ENCODE measurements at places on chromosomes 16 and 17. TPM values are rescaled to one million over a fixed set of nuclear protein-coding genes. Genes with fewer than 3 reads are reported as not detected.

DNA sequence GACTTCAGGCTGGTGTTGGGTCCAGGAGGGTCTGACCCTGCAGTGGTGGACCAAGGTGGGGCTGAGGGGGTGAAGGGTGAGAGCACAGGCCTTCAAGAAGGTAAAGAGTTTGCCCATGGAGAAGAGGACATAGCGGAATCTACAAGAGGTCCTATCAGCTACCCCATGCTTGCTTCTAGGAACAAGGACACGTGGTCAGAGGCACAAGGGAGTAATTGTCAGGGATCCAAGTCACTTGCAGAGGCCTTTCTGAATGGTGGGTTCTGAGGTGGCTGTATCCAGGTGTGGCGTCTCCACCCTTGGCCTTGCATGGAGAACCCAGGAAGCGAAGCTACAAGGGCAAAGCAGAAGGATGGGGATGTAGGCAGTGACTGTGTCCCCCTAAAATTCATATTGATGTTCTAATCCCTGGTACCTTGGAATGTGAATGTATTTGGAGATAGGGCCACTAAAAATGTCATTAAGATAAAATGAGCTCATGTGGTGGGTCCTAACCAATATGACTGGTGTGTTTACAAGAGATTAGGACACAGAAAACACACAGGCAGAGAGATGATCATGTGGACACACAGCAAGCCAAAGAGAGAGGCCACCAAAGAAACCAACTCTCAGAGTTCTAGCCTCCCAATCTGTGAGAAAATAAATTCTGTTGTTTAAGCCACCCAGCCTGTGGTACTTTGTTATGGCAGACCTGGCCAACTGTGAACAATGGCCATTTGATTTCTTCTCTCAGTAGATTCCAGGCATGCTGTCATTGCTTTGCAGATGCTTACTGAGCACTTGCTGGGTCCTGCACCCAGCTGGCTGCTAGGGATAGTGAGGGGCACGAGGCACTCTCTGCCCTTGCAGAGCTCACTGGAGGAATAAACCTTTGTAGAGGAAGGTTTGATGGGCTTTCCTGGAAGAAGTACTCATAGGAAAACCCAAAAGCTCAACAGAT, 75.8 kb downstream of the UTP18 start:
- no peak overlapping the region for H3K27ac ChIP-seq
- H3K4me3 ChIP-seq = no peak overlapping the region

Gene UTS2R
- 0.14 TPM for total RNA-seq

DNA sequence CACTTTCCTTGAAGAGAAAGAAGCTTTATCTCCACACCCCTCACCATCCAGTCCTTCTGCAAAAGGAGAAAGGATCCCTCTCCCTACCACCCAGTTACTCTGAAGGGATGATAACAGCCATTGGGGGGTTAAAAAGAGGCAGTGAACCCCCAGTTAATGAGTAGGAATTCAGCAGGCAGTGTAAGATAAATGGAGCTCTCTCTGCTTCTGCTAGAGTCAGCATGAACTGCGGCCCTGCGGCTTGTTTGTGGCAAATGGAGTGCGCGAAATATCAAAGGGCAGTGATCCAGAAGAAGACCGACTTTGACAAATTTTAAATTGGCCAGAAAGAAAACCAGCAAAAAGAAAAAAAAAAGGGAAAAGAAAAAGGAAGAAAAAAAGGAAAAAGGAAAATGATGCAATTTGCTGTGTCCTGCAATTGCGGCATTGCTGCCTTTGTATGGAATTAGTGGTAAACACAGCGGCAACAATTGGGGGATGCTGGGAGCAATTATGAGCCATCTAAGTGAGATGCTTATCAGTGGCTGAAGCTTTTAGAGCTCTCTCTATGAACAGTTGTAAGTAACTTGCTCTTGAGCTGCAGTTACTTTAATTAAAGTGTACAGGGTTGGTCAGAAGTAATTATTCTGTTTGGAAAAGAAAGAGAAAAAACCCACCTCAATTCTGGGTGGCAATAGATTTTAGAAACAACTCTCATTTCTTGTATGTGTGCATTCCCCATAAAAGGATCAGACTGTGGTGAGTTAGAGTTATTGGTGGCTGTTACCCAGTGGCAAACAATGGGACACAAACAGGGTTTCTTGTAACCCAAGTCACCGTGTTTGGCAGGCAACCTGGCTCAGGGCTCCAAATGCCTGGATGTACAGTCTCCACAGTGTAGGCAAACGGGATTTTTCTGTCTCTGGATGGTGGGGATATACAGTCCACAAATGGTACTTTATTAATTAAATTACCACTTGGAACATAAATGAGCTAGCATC, 161.3 kb downstream of the AATF start:
- H3K4me3 ChIP-seq = no peak overlapping the region
- no peaks in the 10 kb centered on the region for H3K4me1 ChIP-seq
- H3K27me3 ChIP-seq = no peaks in the 10 kb centered on the region
- H3K27ac ChIP-seq = no peak overlapping the region

Gene EIF4A3
- 190 TPM for total RNA-seq

GRCh38 chr16:88505405-88506082, 52.5 kb downstream of the ZFPM1 start:
- H3K27me3 ChIP-seq = no peaks in the 10 kb centered on the region
- no peak overlapping the region for H3K27ac ChIP-seq
- no peak overlapping the region for H3K4me3 ChIP-seq
- peaks cover 1% of the 10 kb centered on the region for H3K4me1 ChIP-seq
- H3K36me3 ChIP-seq = no peaks in the 10 kb centered on the region

Gene DNAJA3
- 106 TPM for total RNA-seq

Gene PLXDC1
- total RNA-seq = 0.43 TPM

GRCh38 chr16:85424260-85425073, 188.7 kb upstream of the GSE1 start:
- H3K4me3 ChIP-seq = no peak overlapping the region
- DNase-seq = no peak
- no peak overlapping the region for H3K27ac ChIP-seq
- no peaks in the 10 kb centered on the region for H3K36me3 ChIP-seq

Gene CBFA2T3
- total RNA-seq = not detected

GRCh38 chr17:56600256-56600655, 6.8 kb downstream of the NOG start:
- H3K36me3 ChIP-seq = no peaks in the 10 kb centered on the region
- H3K27ac ChIP-seq = no peak overlapping the region
- H3K27me3 ChIP-seq = peaks cover 30% of the 10 kb centered on the region
- no peak for DNase-seq
- peaks cover 33% of the 10 kb centered on the region for H3K4me1 ChIP-seq
- H3K4me3 ChIP-seq = no peak overlapping the region

DNA sequence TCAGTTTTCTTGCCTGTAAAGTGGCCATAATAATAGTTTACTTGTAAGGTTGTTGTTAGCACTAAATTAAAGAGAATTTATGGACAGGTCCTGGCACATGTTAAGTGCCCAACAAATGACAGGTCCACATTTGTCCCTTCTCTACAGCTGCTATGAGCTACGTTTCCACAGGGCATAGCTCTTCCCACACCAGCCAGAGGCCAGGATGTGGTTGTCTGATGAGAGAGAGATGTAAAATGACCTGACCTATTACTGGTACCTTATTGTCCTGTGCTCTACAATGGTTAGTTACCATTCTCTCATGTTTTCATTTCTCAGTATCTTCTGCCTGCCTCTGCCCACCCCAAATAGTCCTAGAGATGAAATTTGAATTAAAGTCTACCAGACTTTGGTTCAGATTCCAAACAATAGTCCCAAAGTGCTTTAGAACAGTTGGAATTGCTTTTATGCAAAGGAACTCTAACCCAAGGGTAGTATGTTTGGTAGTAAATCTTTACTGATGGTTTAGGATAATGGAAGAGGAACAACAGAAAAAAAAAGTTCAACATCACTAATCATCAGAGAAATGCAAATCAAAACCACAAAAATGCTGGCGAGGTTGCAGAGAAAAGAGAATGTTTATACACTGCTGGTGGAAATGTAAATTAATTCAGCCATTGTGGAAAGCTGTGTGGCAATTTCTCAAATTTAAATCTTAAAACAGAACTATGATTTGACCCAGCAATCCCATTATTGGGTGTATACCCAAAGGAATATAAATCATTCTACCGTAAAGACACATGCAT, 57.1 kb upstream of the ANKFN1 start:
- DNase-seq = no peak
- H3K27me3 ChIP-seq = peaks cover 4% of the 10 kb centered on the region
- H3K4me3 ChIP-seq = no peak overlapping the region
- H3K36me3 ChIP-seq = no peaks in the 10 kb centered on the region
- H3K27ac ChIP-seq = no peak overlapping the region

DNA sequence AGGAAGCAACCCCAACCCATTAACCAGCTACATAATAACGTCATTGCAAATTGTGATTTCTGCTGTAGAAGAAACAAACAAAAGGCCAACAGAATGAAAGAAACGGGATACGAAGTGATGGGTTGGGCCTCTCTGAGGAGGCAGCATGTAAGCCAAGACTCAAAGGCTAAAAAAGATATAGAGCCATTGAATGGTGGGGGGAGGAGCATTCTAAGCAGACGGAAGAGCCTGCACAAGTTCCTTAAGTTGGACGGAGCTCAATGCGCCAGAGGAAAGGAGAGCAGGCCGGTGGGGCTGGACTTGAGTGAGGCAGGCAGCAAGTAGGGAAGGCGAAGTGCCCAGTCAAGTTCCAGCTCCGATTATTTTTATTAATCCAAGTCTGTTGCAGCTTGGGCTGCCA, 160.3 kb downstream of the SHISA9 start:
- no peaks in the 10 kb centered on the region for H3K27me3 ChIP-seq
- no peaks in the 10 kb centered on the region for H3K4me1 ChIP-seq
- no peaks in the 10 kb centered on the region for H3K36me3 ChIP-seq
- DNase-seq = no peak
- H3K27ac ChIP-seq = no peak overlapping the region

- H3K27me3 ChIP-seq = no peaks in the 10 kb centered on the region
- H3K36me3 ChIP-seq = no peaks in the 10 kb centered on the region
- H3K4me3 ChIP-seq = no peak overlapping the region
- H3K4me1 ChIP-seq = no peaks in the 10 kb centered on the region
- peak; percentile 68 for DNase-seq
- no peak overlapping the region for H3K27ac ChIP-seq
These were observed 140.0 kb downstream of the CHD9NB start for GRCh38 chr16:52912565-52913173.

- H3K4me3 ChIP-seq = no peak overlapping the region
- no peak overlapping the region for H3K27ac ChIP-seq
- no peak for DNase-seq
- H3K27me3 ChIP-seq = no peaks in the 10 kb centered on the region
- H3K4me1 ChIP-seq = no peaks in the 10 kb centered on the region
- H3K36me3 ChIP-seq = no peaks in the 10 kb centered on the region
These were observed 204.8 kb downstream of the CDH8 start for GRCh38 chr16:61831351-61831917.

Gene ENPP7
- 0.09 TPM for total RNA-seq

Gene MFSD6L
- 0.14 TPM for total RNA-seq

DNA sequence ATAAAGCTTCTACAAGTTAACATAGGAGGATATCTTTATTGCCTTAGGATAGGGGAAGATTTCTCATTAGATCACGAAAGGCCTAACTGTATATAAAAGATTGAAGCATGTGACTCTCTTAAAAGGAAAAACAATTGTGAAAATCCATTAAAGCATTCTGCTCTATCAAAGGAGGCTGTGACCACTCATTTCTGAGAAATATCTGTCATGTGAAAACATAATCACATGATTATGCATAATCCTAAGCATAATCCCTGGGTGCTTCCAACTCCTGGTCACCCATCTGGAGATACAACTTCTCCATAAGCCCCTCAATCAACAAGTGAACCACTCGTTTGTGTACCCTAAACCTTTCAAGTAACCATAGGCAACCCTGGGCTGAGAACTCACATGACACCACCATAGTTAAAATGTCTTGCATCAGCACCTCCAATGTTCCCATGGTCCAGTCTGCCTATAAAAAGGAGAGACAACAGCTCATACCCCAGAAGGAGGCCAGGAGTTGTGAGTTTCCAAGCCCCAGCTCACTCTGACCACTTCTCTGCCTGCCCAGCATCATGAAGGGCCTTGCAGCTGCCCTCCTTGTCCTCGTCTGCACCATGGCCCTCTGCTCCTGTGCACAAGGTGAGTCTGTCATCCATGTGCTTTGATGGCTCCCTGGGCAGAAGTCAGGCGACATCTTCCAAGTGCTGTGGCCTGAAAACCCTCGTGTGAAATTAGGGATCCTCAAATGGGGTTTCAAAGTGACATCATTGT, at the start of gene CCL18:
Gene CCL18 (plus strand): TSS at position 487 of the 756 bp plus-strand sequence. CDS start 71 bp downstream, at position 558.
- no peaks in the 10 kb centered on the region for H3K4me1 ChIP-seq
- no peak within 1 kb of the TSS for H3K4me3 ChIP-seq

DNA sequence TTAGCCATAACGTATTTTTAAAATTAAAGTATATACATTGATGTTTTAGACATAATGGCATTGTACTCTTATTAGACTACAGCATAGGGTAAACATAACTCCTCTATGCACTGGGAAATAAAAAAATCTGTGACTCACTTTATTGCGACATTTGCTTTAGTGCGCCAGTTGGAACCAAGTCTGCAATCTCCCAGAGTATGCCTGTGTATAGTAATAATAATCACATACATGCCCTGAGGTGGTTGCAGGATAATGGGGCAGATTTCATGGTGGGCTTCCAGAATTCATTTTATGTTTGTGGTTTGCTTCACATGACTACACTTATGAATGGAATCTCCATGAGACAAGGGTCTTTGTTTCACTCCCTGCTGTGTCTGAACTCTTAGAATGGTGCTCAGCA, 66.9 kb upstream of the N4BP1 start:
- no peak overlapping the region for H3K4me3 ChIP-seq
- H3K4me1 ChIP-seq = no peaks in the 10 kb centered on the region
- H3K27ac ChIP-seq = no peak overlapping the region
- DNase-seq = no peak
- H3K27me3 ChIP-seq = no peaks in the 10 kb centered on the region
- no peaks in the 10 kb centered on the region for H3K36me3 ChIP-seq

DNA sequence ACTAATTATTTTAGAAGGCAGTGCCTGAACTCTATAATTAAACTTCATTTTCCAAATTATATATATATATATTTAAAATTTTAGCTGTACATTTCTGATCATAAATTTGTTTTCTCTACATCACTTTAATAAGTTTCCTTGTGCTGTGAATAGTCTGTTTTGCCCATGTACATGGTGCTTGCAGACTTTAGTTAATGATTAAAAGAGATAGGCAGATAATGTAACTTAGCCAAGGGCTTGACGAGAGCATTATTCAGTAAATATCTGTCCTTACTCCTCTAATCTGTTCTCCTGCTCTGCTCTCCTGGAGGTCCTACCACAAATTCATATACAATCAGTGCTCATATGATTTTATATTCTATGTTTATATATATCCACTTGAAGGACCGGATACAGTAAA, 595.2 kb upstream of the KIF2B start:
- no peak for DNase-seq
- no peaks in the 10 kb centered on the region for H3K27me3 ChIP-seq
- H3K4me1 ChIP-seq = no peaks in the 10 kb centered on the region
- H3K4me3 ChIP-seq = no peak overlapping the region

Gene CSH1
- not detected for total RNA-seq

- H3K27ac ChIP-seq = no peak overlapping the region
- H3K36me3 ChIP-seq = peaks cover 45% of the 10 kb centered on the region
- H3K4me3 ChIP-seq = peak overlapping the region; percentile 2
- no peak for DNase-seq
- H3K4me1 ChIP-seq = peaks cover 29% of the 10 kb centered on the region
These were observed 3.3 kb downstream of the HASPIN start for GRCh38 chr17:3727041-3727440.

All from activated CD4-positive, alpha-beta T cell treated with anti-CD3 and anti-CD28 coated beads, Interleukin-2, amount 10 ng/mL, durations not matched to agents 24 days and 14 days (primary cell).